ENCODE measurements at places on chromosomes 12 and 14.

- DNase-seq, result no peak
Measured at GRCh38 chr12:93682846-93683261, 5.7 kb downstream of the CRADD start.

DNA sequence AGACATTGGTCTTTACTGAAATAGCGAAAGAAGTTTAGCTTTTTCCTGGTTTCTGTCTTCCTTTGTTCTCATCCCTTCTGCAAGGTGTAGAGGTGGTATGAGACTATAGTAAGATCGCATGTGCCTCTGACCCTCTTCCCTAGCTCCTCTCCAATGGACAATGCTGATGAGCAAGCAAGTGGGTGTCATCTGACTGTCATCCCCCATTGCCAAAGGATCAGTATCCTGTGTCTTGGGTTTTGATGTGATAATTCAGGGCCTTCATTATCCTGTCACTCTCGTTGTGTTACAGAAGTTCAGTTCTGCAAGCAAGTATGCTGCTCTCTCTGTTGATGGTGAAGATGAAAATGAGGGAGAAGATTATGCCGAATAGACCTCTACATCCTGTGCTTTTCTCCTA, 10.0 kb upstream of the TNS2 start:
- DNase-seq, result no peak

DNA sequence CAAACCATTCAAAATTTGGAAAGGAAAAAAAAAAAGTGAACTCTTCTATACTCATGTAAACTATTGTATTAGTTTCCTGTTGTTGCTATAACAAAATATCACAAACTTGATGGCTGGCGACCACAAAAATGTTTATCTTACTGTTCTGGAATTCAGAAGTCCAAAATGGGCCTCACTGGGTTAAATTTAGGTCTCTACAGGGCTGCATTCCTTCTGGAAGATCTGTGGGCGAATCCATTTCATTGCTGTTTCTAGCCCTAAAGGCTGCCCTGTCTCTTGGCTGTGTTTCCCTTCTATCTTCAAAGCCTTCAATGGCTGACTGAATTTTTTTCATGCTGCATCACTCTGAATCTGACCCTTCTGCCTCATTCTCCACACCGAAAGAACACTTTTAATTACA, 105.1 kb upstream of the NAV3 start:
- no peak for DNase-seq

- DNase-seq, result no peak
Measured at GRCh38 chr14:91996948-91997371, 42.9 kb downstream of the TRIP11 start.

DNA sequence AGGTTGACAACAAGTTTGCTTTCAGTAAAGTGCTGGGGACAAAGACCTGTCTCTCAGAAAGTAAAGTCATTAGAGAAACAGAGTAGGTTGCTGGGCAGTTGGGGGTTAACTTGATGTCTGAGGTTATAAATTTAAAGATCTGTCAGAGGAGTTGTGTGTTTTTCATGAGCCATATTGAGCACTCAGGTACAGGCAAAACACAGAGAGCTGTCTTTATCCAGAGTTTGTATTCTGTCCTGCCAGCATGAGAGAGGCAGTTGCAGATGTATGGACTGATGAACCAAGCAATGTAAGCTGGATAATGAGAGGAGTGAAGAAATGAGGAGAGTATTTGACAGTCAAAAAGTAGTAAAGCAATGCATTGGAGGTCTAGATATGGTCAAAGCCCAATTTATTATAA, 156.7 kb downstream of the SLC41A2 start:
- no peak for DNase-seq

DNA sequence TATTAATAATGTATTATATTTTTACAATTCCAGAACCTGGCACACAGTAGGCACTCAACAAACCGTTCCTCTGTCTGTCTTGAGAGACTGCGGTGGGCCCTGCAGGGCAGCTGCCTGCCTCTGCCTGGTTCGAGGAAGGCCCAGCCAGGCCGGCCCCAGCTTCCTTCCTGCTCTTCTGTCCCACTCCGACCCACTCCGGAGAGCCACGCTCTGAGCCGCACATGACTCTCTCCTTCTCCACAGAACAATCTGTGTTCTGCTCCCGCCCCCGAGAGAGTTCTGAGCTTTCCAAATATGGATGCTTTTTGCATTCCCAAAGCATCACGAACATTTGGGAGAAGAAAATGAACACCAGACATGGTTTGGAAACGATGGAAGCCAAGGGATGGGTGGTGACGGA, 57.3 kb downstream of the TTC7B start:
- no peak for DNase-seq

DNA sequence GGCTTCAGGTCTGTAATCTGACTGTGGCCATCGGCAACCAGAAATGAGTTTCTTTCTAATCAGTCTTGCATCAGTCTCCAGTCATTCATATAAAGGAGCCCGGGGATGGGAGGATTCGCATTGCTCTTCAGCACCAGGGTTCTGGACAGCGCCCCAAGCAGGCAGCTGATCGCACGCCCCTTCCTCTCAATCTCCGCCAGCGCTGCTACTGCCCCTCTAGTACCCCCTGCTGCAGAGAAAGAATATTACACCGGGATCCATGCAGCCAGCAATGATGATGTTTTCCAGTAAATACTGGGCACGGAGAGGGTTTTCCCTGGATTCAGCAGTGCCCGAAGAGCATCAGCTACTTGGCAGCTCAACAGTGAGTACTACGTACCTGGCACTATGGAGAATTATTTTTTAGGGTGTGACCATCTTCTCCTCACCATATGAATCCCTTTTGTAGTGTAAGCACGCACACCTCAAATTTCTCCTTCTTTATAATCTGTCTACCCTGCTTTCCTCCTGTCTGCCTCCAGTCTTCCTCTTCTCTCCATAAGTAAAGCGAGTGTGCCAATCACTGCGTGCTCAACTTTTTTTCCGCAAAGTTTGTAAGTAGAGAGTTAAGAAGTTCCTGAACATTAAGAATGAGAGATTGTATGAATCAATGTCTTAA, at the start of gene TPH2:
Gene TPH2, plus strand, starts transcription at position 118 of the 658 bp plus-strand sequence. Its CDS starts 142 bp downstream, at position 260.
- no peak for DNase-seq

DNA sequence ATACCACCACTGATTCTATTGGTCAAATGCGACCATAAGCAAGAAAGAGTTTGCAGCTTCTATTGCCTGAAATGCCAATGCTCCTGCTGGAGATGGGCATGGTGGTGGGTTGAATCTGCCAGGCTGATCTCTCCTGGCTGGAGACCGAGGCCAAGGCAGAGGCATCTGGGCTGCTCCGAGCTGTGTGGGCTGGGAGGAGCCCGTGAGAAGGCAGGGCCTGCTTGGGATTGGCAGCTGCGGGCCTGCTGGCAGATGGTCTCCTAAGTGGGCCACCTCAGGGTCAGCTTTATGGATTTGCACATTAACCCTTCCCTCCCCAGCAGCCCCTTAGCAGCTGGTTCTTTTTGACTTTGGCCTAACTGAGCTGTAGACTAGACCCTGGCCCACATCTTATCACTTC, 25.4 kb downstream of the SRRM4 start:
- DNase-seq, result no peak

- DNase-seq, result no peak
Measured at GRCh38 chr14:81427348-81428058, 27.4 kb upstream of the STON2 start.

GRCh38 chr12:123949770-123950165, 22.9 kb downstream of the CCDC92 start:
- DNase-seq, result no peak

DNA sequence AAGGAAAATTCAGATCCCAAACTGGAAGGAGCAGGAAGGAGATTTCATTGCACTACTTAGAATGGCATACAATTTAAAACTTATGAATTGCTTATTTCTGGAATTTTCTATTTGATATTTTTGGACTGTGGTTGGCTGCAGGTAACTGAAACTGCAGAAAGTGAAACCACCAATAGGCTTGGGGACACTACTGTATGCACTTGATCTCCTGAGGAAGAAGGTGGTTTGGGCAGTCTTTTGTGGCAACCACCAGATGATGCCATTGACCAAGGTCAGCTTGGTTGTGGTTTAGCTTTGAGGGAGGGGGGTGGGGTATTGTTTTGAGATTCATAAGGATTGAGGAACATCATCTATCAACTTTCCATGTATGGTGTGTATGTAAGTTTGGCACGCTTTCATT, 209.5 kb upstream of the STXBP6 start:
- DNase-seq, result no peak

Measured in activated naive CD8-positive, alpha-beta T cell treated with anti-CD3 and anti-CD28 coated beads, Interleukin-2, amount 50 U/mL, for 16 hours (primary cell).